CD4-positive, alpha-beta T cell treated with Interleukin-1 beta for 1 hour (primary cell): ENCODE measurements at places on chromosomes 7 and 10.

GRCh38 chr10:117163061-117163953, 25.2 kb upstream of the VAX1 start:
- DNase-seq: no peak

GRCh38 chr7:104123786-104124185, 84.0 kb downstream of the ORC5 start:
- no peak for DNase-seq

DNA sequence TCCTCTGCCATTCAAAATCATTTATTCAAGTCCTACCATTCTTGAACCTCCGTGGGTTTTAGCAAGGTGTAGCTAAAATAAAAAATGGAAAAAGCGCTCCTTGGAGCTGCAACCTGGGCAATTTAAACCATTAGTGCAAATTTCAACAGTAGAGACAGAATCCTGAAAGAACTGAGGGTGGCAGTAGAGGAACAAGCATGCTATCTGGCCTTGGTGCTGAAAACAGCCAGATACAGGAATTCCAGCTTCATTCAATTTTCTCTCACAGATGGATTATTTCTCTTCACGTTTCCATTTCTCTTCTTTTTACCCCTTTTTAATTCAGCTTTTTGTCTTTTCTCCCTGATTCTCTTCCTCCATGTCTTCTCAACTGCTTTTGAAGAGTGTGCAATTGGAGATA, 77.7 kb downstream of the OTUD1 start:
- no peak for DNase-seq

GRCh38 chr7:140635345-140635744, 5.3 kb downstream of the DENND2A start:
- DNase-seq: no peak

DNA sequence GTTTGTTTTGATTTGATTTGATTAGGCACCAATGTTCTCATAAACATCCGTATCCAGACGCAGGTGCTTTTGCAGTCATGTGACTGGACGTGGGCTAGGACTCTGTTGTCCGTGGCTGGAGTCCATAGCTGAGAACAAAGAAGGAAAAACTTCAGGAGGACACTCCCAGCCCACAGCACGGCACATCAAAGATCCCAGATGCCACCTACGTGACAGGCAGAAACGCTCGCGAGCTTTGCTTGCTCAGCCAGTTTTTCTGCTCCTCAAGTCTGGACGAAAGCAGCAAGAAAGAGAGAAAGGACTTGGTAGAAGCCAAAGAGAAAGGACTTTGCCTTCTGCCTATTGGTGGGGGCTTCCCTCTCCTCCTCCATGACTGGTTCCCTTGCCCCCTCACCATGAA, 6.9 kb upstream of the ZKSCAN1 start:
- no peak for DNase-seq

- peak; percentile 65 for DNase-seq
Measured at GRCh38 chr10:6014241-6014761, 37.0 kb upstream of the IL15RA start.

- no peak for DNase-seq
Measured at GRCh38 chr7:123974326-123974908, 49.4 kb downstream of the SPAM1 start.

DNA sequence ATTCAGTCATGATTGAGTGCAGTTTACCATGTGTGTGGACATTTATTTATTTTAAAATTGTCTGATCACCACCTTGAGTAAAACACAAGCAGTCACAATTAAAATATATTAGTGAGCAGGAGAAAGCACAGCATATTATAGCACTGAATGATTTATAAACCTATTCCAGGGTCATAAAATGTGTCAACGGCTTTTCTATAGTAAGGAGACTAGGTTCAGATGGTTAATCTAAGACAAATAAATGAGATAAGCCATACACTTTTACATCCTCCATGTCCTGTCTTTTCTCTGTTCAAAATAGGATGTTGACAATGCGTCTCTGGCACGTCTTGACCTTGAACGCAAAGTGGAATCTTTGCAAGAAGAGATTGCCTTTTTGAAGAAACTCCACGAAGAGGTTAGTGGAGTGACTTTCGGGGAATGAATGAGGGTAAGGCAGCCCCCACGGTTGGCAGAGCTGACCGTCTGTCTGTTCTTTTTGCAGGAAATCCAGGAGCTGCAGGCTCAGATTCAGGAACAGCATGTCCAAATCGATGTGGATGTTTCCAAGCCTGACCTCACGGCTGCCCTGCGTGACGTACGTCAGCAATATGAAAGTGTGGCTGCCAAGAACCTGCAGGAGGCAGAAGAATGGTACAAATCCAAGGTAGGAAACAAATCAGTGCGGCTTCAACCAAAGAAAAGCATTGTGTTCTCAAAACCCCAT, 5.4 kb downstream of the VIM start:
- peak; percentile 29 for DNase-seq

DNA sequence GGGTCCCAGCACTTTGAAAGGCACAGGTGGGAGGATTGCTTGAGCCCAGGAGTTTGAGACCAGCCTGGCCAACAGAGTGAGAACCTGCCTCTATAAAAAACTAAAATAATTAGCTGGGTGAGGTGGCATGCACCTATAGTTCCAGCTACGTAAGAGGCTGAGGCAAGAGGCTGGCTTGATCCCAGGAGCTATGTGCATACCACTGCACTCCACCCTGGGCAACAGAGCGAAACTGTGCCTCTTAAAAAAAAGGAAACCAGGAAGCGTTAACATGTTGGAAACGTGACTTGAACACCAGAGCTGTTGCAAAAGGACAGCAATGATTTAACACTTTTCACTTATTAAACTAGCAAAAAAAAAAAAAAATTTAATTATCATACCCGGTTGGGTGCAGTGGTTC, 12.6 kb downstream of the BAZ1B start:
- no peak for DNase-seq

DNA sequence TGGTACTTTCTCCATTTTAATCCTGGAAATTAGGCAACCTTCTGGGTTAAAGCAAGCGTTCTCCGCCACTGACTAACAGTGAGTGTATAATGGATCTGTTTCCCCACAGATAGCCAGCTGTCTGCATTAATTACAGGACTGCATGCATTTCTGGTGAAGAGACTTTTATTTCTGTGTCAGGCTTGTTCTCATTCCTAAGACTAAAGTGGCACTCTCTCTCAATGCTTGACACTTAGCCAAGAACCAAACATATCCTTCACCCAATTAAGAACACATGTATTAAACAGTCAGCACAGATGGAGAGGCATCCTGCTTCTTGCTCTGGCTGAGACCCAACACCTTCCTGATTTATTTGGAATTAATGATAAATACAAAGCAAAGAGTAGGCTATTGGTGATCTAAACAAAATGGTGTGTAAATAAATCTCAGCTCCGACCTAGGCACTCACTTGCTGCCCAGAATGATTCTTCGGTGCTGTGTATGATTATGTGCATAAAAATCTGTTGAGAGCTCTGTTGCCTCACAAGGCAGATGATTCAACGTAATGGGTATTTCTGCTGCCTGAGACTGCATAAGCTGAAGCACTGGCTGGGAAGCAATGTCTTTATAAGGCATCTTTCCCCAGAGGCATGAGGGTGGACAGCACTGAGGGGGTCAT, 16.8 kb downstream of the CALU start:
- DNase-seq: no peak

DNA sequence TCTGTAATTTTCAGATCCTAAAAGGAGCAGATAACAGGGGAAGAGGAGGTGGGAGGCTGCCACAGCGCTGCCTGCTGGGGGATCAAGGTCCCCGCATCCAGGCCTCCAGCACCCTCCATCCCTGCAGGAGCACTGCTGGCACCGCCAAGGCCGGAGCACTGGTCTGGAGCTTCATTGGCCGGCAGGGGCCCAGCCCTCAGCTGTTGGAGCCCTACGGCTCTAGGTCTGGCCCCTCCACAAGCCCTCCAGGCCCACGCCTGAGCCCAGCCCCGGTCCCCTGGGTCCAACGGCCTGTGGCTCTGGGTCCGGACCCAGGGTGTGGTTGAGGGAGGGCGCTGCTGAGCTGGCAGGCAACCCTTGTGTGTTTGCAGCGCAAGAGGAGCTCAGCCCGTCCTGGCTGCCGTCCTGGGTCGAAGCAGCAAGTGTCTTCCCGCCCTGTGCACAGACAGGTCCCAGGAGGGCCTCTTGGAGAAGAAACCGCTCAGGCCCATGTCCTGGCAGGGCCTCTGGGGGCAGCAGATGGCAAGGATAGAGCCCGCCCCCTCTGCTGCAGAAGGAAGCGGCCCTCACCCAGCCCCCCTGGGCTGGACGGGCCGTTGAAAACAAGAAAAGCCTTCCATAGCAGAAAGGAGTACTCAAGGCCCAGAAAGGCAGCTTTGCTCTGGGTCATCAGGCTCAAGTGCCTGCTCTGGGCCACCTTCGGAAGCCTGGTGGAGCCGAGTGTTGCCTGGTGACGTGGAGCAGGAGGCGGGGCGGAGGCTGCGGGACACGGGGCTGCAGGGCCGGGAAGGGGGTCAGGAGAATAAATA, 54.3 kb upstream of the TNRC18 start:
- peak; percentile 36 for DNase-seq

GRCh38 chr10:26412932-26413331, 25.2 kb upstream of the APBB1IP start:
- no peak for DNase-seq
